IMR-90 (cell line): ENCODE measurements at places on chromosomes 1 and 21. TPM values are rescaled to one million over a fixed set of nuclear protein-coding genes. Genes with fewer than 3 reads are reported as not detected.

GRCh38 chr1:212124690-212125582 lies 89.4 kb downstream of the DTL start:
- peak; percentile 16 for DNase-seq

GRCh38 chr1:26181586-26182382 lies 4.5 kb downstream of the CNKSR1 start:
- DNase-seq, result peak; percentile 13

DNA sequence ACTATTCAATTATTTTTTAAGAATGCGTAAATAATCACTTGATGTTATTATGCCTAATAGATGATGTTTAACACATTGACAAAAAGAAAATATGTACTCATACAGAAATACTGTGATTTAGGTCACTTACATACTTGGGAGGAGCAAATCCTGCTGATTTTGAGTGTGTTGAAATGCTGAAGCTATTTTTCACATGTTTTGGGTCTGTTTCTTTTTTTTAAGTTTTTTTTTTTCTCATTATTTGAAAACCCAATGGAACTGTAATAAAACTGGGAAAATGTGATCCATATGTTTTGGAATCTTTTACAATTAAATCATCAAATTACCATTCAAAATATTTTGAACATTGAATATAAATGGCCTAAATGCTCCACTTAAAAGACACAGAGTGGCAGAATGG lies 366.2 kb upstream of the ADAMTS5 start:
- no peak for DNase-seq

DNA sequence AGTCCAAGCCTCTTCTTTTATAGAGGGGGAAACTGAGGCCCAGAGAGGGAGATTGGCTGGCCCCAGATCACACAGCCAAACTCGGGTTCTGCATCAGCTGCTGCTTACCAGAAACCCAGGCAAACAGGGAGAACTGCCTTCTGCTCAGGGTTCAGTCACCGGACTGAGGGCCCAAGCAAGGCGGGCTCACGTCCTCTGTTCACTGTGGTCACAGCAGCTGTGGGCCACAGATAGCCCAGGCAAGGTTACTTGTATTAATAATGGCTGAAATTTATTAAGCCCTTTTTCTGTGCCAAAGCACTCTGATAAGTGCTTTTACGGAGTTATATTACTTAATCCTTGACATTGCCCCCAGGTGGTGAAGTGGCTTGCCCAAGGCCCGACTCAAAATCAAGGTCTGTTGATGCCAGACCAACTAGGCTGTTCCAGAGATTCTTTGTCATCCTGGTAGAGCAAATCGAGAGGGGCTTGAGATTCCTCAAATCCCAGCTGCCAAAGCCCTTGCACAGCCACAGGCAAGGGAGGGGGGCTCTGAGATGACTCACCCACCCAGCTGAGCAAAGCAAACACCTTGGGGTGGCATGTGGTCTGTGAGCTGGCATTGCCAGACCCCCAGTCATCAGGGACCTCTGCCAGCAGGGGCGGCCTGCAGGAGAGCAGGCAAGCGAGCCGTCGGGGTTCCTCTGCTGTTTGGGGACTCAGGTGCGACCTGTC lies 36.5 kb downstream of the EPHB2 start:
- DNase-seq, result peak; percentile 91

The CDCA8 gene
- total RNA-seq, result 5.9 and 6.1 TPM in 2 replicates

DNA sequence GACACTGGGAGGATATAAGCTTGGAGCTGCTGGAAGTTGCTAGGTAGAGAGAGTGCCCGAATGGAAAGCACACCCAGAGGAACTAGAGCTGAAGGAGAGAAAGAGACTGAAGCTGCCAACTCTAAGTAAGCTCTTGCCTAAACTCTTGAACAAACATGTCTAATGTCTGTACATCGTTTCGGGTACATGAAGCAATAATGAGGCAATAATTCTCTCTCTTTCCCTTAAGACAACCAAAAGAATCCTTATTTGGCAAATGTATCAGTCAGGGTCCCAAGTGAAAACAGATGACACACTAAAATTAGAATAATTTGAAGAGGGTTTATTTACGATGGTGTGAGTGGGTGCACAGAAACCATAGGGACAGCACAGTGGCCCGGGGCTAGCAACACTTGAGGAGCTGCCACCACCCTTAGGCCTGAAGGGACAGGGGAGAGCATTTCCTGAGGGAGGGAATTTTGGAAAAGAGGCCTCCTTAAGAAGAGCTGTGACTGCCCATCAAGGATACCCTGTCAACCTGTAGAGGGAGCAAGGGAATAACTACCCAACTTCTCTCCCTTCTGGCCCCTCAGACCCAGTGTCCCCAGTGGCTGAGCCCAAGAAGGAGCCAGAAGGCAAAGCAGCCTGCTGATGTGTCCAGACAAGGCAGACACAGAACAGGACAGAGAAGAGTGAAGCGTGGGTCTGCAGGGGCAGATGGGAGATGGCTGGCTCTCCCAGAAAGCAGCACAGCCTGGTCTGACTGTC lies 36.1 kb upstream of the KHDRBS1 start:
- DNase-seq, result peak; percentile 47

- DNase-seq, result no peak
Measured at GRCh38 chr1:37028981-37029617, 5.2 kb downstream of the GRIK3 start.

DNA sequence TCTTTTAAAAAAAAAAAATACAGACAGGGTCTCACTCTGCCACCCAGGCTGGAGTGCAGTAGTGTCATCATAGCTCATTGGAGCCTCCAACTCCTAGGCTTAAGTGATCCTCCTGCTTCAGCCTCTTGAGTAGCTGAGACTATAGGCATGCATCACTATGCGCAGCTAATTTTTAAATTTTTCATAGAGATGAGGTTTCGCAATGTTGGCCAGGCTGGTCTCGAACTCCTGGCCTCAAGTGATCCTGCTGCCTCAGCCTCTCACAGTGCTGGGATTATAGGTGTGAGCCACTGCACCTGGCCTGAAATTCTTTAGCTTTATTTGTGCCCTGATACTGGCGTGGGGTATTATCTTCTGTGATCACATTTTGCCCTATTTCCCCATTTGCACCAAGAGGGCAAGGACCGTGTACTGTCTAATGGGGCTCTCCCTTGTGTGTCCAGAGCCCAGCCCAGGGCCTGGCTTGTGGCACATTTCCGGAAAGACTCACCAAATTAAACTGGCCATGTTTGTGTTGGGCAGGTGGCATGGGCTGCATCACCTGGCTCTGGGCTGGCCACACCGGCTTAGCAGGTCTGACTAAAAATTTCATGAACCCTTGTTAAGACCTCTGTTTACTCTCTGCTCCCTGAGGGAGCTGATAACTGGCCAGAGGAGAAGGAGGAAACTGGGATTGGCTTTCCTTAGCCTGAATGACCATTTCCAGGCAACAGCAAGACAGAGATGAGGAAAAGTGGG lies 32.2 kb downstream of the TRIM62 start:
- DNase-seq, result no peak
